ENCODE measurements at places on chromosomes 16 and 17.

DNA sequence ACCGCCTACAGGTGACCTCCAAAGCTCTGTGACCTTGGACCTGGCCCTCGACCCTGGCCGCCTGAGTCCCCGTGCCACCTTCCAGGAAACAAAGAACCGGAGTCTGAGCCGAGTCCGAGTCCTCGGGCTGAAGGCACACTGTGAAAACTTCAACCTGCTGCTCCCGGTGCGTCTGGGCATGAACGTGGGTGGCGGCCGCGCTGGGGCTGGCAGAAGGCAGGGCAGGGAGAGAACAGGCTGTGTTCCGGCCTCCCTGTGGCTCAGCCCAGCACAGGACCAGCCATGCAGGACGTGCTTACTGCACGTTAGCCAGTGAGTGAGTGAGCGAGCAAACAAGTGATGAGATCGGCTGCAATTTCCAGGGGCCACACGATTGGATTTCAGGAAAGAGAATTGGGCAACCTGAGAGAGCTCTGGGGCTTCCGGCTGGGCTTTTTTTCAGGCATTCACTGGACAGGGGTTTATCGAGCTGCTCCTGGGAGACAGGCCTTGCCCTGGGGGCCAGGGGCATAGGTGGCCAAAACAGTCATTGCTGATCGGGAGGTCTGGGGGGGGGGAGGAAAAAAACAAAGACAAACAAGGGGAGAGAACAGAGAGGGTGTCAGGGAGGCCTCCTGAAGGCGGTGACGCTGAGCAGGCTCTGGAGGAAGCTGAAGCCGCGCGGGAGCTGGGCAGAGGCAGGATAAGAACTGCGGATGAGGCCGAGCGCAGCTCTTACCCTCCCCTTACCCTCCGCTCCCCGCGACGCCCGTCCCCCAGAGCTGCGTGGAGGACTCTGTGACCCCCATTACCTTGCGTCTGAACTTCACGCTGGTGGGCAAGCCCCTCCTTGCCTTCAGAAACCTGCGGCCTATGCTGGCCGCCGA is 16.9 kb downstream of the ITGAX start:
- DNase-seq = no peak

GRCh38 chr16:58105631-58106030 is 23.6 kb downstream of the CFAP20 start:
- no peak for DNase-seq

- no peak for DNase-seq
Measured at GRCh38 chr17:77549726-77550366, 408.7 kb upstream of the TNRC6C start.

- no peak for DNase-seq
Measured at GRCh38 chr16:19968891-19969683, 84.4 kb upstream of the GPRC5B start.

DNA sequence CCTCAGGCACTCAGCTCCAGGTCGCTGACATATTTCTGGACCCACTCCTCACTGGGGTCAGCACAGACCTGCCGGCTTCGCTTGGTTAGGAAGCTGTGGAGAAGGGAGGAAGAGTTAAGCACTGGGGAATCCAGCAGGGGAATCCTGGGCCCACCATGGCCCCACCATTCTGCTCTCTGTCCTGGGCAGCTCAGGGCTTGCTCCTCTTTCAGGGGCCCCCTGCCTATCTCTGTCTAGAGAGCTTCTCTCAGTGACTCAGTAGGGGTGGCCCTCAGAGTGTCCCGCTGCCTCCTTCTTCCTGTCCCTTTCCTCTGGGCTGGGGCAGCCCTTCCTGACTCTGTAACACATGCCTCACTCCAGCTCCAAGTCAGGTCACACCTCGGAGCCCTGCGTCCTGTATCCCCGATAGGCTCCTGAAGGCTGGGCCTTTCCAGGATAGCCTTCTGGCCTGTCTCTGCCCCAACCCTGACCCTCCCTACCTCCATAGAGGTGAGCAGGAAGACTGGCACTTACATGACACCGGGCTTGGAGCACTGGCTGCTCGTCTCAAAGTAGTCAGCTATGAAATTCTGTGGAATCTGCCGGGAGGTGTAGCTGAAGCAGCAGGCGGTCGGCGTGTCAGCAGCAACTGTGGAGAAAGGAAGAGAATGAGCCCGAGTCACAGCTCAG is 1.1 kb downstream of the CCL3 start:
- DNase-seq = no peak

DNA sequence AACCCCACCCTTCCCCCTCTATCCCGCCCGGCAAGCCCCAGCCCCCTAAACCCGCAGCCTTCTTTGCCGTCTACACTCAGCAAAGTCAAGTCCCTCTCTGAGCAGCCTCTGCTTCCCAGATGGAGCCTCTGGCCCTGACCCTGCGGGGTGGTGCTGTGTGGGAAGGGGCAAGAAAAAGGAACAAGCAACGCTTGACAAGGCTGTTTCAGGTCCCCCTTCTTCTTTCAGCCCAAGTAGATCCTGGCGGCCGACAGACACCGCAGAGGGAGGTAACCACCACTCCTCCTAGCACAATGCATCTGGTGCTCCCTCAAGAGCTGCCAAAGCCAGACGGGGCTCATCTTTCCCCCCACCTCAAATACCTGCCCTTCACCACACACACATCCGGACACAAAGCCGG is 178.3 kb downstream of the ENGASE start:
- DNase-seq = no peak

- no peak for DNase-seq
Measured at GRCh38 chr17:16911141-16911937, 60.6 kb downstream of the TNFRSF13B start.

DNA sequence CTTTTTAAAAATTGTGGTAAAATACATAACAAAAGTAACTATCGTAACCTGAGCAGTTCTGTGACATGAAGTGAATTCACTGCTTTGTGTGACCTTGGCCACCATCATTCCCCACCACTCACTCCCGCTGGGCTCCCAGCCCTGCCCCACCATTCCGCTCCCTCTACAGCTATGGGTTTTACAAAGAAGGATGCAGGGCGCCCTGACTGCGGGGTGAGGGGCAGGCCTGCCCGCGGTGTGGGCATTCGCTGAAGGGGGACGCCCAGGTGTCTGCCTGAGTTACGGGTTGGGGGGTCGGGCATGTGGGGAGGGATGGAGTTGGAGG is at the start of gene CEMP1:
CEMP1 (minus strand) TSS at position 38 of the 325 bp plus-strand sequence. CDS start 335 bp downstream, outside the sequence.
- DNase-seq = no peak

DNA sequence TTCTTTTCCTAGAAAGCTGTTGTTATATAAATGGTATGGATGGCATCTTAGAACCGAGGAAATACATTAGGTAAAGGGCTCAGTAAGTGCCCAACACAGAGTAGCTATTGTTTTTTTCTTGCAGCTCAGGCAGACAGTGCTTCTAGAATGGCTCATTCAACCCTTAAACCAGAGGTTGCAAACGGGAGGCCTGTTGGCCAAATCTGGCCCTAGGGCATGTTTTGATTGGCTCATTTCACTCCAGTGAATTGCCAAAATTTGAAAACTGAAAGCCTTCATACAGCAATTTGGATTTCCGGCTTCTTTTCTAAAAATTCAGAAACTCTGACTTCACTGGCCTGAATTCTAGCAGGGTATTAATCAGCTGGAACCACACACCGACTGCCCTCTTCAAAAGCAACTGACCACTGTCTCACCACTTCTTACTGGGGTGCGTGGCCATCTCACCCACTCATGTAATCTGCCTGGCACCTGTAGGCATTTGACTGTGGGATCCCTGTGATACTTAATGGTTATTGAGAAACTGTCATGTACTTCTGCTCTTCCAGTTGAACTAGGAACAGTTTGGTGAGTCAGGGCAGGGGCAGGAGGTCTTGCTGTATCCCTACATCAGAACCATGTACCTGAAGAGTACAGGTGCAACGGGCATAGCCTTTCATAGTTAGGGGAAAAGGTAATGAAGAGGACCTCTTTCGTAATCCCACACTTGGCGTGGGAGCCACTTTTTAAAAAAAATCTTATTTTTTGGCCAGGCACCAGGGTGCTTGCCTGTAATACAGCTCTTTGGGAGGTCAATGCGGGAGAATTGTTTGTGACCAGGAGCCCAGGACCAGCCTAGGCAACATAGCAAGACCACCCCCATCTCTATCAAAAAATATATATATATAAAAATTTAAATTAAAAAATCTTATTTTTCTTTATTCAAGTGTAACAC is 53.6 kb upstream of the SCNN1B start:
- DNase-seq = no peak

GRCh38 chr17:45813048-45813725 is 29.1 kb downstream of the CRHR1 start:
- DNase-seq = no peak

- no peak for DNase-seq
Measured at GRCh38 chr17:48241131-48241591, 133.6 kb downstream of the SNX11 start.

GRCh38 chr17:79280010-79280409 is 205.4 kb downstream of the ENGASE start:
- DNase-seq = no peak

- DNase-seq = no peak
Measured at GRCh38 chr17:78225088-78225865, 6.2 kb upstream of the TMEM235 start.

DNA sequence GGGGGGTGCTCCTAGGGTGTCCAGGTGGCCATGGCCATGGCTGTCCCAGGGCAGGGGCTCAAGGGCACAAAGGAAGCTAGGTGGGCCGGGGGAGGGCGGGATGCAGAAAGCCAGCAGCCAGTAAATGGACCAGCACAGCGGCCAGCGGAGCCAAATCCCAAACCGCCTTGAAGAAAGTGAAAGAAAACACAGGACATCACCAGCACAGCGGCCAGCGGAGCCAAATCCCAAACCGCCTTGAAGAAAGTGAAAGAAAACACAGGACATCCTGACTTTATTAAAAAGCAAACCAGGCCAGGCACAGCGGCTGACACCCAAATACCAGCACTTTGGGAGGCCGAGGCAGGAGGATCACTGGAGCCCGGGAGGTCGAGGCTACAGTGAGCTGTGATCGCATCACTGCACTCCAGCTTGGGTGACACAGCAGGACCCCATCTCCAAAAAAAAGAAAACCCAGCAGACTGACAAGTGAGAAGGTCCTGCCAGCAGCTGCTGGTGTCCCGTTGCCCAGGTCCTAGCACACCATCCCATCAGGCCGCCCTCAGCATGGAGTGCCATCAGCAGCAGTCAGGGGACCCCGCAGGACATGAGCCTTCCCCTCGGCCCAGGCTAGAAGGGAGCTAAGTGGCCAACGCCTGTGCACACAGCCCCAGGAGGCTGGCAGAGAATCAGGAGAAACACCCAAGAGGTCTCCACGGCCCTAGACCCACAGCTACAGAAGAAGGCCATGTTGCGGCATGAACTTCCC is 17.0 kb downstream of the SLC38A10 start:
- no peak for DNase-seq

GRCh38 chr16:56607109-56607618 is 1.2 kb upstream of the MT2A start:
- DNase-seq = no peak

DNA sequence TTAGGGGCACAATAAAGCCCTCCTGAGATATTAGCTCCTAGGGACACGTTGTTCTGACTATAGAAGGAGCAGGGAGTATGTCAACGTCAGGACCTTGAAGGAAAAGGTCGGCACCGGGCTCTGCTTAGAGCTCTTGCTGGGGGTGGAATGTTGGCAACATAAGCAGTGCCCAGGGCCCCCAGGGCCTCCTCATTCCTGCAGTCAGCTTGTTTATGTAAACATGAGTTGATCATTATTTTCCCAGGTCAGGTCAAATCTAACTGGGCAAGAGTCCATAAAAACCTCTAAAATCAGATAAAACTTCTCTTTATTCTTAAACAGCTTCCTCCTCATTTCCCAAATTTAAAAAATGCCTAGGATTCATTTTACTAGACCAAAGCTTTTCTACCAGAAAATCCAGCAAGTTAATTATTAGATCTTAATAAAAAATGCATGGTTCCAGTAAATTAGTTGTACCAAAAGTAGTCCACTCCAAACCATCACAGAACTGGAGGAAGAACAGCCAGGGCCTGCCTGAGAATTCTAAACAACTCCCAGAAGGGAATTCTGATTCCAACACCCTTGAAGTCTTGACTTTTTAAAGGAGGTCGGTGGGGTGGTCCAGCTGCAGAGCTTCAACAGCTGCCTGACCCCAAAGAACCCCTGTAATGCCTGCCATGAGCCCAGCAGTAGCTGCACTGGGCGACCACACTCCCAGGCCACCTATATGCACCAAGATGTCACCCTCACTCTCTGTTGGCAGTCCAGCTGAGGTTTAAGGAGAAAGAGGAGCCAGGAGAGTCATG is 54.3 kb downstream of the AMFR start:
- DNase-seq = no peak

DNA sequence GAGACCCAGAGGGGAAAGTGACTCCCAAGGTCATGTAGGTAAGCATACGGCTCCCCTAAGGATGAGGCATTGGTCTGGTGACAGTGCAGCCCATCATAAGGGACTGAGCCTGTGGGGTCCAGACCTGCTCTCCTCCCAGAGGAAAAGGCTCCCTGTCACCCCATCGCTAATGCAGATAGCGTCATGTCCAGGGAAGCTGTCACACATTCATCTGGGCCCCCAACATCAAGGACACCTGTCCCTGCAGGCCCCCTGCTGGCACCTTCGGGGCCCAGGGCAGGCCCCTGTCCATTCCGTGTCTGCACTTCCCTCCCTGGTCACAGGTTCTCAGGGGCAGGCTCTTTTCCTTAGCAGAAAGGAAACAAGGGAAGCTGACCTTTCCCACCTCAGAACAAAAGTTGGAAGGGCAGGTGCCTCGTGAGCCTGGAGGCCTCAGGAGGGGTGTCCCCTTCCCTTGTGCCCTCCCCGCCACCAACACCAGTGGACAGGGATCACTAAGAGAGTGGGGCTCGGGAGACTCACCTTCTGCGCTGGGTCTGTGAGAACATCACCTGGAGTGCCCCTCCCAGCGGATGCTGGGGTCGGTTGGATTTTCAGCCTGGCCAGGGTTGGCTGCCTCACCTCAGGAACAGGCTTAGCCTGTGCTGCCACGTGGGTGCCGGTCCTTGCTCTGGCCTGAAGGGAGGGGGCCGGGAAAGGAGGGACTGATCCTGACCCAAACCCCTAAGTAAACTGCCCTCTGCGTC is 17.3 kb upstream of the LASP1NB start:
- DNase-seq = no peak

DNA sequence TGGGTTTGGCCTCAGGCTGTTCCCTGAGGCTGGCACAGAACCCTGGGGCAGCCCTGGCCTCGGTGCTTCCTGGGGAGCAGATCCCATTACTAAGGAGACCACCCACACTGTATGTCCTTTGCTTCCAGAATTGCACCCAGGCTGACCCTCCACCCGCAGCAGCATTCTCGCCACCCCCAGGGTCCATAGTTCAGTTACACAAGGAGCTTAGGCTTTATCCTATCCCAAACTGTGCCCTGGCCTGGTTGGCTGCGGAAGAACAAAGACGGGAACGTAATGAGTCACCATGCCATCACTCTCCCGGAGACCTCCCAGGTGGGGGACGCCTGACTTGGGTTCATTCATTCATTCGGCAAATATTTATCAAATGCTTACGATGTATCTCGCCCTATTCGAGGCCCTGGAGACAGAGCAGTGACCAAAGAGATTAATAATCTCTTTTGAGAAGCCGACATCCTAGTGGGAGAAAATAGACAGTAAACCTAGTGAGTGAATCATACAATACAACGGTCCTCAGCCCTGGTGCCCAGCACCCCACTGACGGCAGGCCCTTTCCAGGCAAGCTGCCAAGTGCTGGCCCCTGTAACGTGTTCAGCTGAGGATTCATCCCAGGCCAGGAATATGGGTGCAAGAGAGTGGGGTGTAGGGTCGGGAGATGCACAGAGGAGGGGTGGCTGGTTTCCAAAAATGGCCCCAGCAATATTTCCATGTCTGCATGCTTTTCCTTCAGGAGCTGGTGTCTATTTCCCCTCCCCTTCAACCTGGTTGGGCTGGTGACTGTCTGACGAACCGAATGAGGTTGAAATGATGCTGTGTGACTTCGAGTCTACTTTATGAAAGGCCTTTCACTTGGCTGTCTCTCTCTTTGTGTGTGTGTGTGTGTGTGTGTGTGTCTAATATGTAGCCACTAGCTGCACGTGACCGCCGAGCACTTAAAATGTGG is 134.2 kb downstream of the MGAT5B start:
- DNase-seq = no peak

- no peak for DNase-seq
Measured at GRCh38 chr16:11977376-11978041, 975 bp downstream of the SNX29 start.

Data from activated T-helper 1 cell treated with Interleukin-2 at 50 U/mL for 16 hours (primary cell).